ENCODE measurements at places on chromosomes 3 and 15. TPM values are rescaled to one million over a fixed set of nuclear protein-coding genes. Genes with fewer than 3 reads are reported as not detected.

The LEO1 gene
- 24.2 TPM for total RNA-seq

The PPARG gene
- total RNA-seq: 12.4 TPM

- DNase-seq: no peak
These were observed 59.2 kb downstream of the UACA start for GRCh38 chr15:70704166-70704565.

The ISG20 gene
- 20.0 TPM for total RNA-seq

The CAMK2N2 gene
- total RNA-seq: 6.1 TPM

The LSAMP gene
- total RNA-seq: not detected

DNA sequence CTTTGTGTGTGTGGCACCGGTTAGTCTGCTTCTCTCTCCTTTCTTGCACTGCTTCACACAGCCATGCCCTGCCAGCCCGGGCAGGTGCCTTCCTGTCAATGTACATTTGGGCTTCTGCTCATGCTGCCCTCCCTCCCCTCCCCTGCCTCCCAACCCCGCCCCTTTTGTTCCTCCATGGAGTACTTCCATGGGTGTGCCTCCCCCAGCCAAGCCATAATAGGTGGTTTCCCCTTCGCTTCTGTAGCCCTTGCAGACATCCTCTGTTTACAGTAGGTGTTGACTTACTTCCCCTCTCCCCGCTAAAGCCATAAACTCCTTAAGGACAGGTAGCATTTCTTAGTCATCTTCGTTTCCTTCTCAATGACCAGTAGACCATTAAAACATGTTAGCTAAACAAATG lies 31.8 kb upstream of the CRTC3 start:
- DNase-seq: no peak

The ECE2 gene
- not detected for total RNA-seq

The ZBED2 gene
- 6.5 TPM for total RNA-seq

GRCh38 chr3:161163297-161163696 lies 57.8 kb upstream of the NMD3 start:
- DNase-seq: peak; percentile 73

The SAMMSON gene
- not detected for total RNA-seq

- peak; percentile 13 for DNase-seq
These were observed 30.4 kb downstream of the SKIL start for GRCh38 chr3:170387950-170388349.
